ENCODE measurements at places on chromosomes 12 and 14. TPM values are rescaled to one million over a fixed set of nuclear protein-coding genes. Genes with fewer than 3 reads are reported as not detected.

Gene ANO4
- 0.17 TPM for total RNA-seq

DNA sequence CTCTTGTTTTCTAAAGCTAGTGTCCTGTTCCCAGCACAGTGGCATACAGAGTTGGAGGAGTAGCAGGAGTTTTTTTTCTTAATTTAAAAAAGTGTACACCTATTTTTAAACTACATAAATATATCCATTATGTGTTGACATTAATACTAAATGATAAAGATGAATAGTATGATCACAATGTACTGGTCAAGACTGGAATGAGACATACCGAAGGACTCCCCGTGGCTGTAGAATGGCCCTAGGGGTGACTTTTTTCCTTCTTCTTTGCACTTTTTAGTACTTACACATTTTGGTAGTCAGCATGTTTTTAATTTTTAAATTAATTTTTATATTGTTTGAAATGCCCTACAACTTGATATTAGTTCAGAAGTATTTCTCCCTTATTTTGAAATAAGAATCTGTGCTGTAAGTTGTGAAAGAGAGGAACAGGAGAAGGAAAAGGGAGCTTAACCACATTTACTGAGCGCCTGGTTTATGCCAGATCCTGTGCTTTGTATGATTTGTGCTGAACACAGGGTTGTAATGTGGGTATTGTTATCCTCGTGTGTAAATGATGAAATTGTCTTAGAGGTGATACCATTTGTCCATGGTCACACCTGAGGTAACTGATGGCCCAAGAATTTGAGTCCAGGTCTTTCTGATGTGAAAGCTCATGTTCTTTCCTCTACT lies 136.5 kb downstream of the TGFB3 start:
- DNase-seq, result no peak

GRCh38 chr12:51395283-51396230 lies 4.4 kb upstream of the GALNT6 start:
- DNase-seq, result no peak

Gene FKBP3
- total RNA-seq, result 70.3 TPM

Gene SIX6
- total RNA-seq, result not detected

Gene TMEM179
- total RNA-seq, result 0.43 TPM

Gene ERP27
- not detected for total RNA-seq

- no peak for DNase-seq
Measured at GRCh38 chr12:54649825-54650224, 1.7 kb upstream of the DCD start.

- no peak for DNase-seq
Measured at GRCh38 chr12:13215056-13215455, 18.5 kb downstream of the EMP1 start.

All from A172 (cell line).